ENCODE measurements at places on chromosomes 3 and 15.

DNA sequence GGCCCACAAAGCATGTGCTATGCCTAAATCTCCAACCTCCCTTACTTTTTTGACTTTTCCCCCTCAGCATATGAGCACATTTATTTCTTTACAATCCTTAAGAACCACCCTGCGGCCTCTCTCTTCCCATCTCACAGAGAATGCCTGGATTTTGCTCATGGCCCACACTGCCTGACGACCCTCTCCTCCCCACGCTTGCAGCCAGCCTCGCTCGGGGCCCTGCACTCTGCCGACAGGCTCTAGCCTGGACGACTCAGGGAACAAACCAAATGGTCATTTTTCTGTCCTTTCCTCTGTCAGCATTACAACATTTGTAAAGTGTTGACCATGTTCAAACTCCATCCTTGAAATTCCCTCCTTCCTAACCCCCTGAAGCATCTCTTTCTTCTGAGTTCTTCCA lies 11.7 kb downstream of the HES1 start:
- DNase-seq: no peak

DNA sequence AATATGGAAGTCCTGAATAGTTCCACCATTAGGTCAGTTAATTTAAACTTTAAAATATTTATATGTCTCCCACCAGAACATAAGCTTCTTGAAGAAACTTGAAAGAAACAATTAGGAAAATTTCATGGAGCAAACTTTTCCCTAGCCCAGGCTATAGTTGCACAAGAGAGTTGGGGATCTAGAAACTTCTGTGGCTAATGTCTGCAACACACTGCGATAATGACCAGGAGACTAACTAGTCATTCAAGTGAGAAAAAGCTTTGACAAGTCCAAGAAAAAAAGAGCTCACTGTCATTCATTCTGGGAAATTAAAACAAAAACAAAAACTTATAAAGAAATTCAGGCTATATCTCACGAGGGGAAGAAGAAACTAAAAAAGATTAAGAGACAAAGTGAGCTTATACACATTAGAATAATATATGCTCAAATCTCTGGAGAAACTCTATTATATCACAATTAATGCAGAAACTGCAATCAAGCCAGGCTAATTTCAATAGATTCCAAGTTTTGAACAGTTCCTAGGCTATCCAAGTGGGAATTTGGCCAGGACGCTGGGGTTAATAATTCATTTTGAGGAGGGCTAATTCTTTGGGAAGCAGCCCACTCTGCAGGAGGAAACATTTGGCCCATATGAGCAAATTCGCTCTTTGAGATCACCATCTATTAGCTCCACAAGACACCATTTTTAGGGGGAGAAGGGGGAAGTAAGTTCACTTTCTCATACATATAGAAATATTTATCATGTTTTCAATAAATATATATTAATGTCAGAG lies 134.6 kb downstream of the MEIS2 start:
- DNase-seq: no peak

DNA sequence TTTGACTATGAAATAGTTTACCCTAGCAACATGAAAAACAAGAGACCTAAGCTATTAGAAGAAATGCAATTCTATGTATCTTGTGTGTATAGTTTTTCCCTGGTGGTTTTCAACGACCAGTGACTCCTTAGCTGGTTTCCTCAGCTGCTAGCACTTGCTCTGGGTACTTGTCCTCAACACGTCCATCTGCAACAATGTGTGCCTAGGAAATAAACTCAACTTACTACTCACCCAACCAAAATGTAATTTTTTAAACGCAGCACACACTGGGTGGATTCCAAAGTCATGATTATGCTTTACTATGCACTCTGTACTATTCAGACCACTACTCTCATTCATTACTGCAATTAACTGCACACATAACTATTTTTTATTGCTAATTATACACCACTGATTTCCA lies 31.0 kb downstream of the CPA3 start:
- DNase-seq: no peak

DNA sequence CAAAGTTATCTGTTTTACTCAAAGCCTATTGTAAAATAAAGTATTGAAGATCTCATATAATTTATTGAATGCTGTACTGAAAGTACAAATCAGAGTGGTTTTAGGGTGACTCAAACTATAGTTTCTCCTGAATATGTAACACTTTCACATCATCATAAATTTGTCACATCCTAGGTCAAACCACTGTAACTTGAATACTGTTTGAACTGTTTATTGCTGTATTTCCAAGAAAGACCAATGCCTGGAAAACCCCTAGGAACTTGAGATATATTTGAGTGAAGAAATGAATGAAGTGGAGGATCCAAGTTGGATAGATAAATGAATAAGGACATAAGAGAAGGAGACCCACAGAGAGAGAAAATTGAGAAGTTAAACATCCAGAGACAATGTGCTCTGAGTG lies 348.2 kb downstream of the GRM7 start:
- DNase-seq: no peak

- no peak for DNase-seq
These were observed 51.0 kb downstream of the MCF2L2 start for GRCh38 chr3:183377307-183377959.

GRCh38 chr3:103459815-103460214 lies 1025.0 kb downstream of the ZPLD1 start:
- DNase-seq: no peak

- no peak for DNase-seq
These were observed 36.1 kb downstream of the FBXL2 start for GRCh38 chr3:33313331-33313730.

- DNase-seq: peak; percentile 64
These were observed 175.7 kb downstream of the KLHL25 start for GRCh38 chr15:85618956-85619491.

- DNase-seq: no peak
These were observed 240.5 kb downstream of the TLE3 start for GRCh38 chr15:69857250-69857649.

DNA sequence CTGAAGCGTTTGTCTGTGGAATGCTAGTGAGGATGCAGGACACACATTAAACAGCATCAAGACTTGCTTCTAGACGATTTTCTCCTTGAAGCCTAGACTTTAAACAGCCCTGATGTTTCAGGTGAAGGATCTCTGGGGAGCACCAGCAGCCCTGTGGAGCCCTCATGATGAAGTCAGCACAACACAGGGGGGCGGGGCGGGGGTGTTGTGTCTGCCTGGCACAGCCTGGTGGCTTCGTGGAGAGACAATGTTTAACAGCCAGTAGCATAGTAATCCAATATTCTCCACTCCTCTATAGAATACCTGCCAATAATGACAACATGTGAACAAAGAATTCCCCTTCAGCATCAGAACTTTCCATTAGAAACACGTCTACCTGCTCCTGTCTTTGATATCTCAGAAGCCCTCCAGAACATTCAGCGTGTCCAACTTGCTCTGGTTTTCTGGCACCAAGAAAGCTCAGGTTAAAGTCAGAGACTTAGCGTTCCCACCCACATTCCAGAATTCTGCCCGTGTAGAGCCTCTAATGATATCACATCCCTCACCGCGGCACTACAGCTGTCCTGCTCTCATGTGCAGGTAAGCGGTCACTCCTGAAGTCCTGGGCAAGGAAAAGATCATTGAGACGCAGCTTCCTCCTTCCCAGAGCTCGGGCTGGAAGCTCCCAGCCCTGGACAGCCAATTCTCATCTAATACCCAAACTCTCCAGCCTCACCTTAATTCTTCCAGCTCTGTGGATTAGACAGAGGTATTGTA lies 98.0 kb downstream of the ATP10A start:
- DNase-seq: no peak

DNA sequence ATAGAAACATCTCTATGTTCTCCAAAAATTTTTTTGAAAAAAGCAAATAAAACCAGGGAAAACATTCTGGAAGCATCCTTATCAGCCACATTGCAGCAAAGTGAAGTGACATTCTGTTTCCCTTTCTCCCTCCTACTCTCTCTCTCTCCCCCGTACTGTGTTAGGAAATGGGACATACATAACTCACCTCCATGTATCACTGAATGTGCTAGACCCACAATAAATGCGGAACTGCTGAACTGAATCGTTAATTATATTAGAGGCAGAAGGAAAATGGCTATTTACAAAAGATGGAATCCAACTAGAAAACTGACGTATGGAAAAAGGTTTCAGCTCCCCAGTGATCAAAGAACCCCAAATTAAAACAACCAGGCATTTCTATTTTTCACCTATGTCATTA lies 129.8 kb downstream of the MINAR1 start:
- DNase-seq: no peak

- peak; percentile 41 for DNase-seq
These were observed 29.7 kb downstream of the EFCAB12 start for GRCh38 chr3:129398803-129399144.

DNA sequence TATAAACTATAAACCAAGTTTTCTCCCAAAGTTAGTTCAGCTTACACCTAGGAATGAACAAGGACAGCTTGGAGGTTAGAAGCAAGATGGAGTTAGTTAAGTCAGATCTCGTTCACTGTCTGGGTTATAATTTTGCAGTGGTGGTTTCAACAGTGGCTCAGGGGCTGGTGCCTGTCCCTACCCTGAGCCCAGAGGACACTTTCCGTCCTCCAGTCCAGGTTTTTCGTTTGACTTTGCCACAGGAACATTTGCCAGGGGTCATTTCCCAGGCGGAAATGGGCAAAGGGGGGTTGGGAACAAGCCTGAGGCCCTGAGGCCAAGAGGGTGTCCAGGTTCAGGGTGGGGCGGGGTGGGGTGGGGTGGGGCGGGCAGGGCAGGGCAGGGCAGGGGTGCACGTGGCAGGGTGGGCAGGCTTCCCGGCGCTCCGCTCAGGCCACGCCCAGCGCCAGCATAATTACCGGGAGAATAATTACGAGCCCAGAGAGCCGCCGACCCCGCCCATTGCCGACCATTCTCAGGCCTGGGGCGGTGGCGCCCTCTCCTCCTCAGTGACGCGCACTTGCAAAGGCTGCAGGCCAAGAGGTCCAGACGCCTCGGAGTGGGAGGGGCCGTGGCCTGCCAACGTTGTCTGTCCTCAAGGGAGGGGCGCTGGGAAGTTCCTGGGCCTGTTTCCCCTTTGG lies 70.4 kb downstream of the KLF13 start:
- DNase-seq: peak; percentile 99

- DNase-seq: no peak
These were observed 86.1 kb upstream of the CGNL1 start for GRCh38 chr15:57290187-57290586.

- peak; percentile 5 for DNase-seq
These were observed 224.4 kb upstream of the ATP11B start for GRCh38 chr3:182568876-182569275.

DNA sequence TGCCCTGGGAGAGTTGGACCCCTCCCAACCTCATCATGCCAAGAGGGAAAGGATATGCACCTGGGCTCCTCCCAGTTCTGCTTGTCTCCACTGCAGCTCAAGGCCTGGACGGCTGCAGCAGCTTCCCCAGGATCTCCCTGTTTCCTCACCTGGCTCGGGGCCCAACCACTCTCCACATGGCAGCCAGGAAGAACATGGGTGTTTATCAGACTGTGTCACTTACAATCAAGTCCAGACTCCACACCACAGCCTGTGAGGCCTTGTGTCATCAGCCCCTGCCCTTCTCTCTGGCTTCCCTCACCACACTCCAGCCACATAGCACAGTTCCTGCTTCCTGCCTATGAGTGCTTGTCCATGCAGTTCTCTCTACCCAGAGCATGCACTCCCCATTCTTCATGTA lies 534.4 kb downstream of the EPHB1 start:
- DNase-seq: no peak

DNA sequence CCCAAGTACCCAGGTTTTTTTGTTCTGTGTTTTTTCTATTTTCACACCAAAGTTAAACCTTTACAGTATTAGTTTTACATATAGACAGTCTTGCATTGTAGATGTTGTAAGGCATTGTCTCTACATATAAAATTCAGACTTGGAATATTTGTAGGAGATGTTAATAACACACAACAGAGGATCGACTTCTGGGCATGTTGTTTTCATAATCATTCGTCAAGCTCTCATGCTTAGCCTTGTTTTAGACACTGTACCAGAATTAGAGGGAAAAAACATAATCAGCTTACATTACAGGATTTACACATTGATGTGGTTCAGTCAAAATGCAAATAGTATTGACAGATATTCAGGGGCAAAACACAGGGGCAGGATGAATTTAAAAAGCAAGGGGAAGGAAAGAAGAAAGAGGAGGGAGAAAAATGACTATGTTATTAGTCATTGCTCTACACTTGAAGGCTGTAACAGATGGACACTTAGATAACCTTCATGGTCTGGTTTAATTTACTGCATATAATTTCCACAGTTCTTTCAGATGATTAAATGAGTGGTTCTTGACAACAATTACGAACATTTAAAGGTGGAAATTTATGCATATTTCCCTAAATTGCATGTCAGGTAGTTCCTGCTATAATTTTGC lies 7.5 kb downstream of the CMSS1 start:
- DNase-seq: no peak

All from ELF-1 (cell line).